ENCODE measurements at places on chromosomes 2 and 18.
A peak's percentile ranks its signal among the peaks of the same experiment; 100 is the strongest.

GRCh38 chr2:2590841-2591541 is 259.9 kb upstream of the MYT1L start:
- no peak for DNase-seq

DNA sequence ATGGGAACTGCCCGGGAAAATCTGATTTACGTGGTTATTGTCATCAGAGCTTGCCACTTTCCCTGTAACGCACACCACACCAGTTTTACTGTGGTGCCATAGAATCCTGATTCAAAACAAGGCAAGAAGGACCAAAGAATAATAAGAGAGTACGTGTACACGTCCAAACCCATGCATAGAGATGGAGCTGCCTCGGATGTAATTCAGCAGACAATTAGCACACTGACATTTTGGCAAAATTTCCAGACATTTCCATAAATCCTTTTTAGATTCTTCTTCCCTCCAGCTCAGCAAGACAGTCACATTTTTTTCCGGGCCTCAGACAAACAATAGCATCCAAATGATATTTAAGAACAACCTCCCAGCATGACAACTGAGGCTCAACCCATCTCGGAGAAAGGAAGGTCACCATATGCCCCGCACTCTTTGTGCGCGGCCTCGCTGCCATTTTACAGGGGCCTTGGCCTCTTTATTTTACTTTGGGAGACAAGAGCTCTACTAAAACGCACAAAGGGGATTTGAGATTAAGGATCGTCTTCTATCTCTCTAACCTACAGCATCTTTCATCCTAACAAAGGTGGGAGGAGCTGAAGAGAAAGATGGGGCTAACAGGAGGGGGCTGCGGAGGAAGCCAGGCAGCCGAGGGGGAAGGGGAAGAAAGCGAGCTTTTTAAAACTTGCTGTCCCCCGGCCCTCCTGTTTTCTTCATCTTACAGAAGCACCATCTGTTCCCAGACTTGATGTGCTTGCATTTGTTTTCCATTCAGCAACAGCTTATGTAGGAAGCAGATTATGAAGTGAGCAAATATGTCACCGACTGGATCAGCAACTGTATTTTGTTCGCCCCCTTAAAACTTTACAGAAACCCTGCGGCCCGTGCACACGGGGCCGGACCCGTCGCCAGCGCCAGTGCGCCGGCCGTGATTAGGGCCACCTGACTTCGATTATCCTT is 61.0 kb downstream of the CDCA7 start:
- DNase-seq: no peak

GRCh38 chr2:10171006-10171800 is 48.7 kb downstream of the RRM2 start:
- no peak for DNase-seq

GRCh38 chr2:3470166-3470651 is 49.1 kb downstream of the ADI1 start:
- DNase-seq: peak; percentile 93

DNA sequence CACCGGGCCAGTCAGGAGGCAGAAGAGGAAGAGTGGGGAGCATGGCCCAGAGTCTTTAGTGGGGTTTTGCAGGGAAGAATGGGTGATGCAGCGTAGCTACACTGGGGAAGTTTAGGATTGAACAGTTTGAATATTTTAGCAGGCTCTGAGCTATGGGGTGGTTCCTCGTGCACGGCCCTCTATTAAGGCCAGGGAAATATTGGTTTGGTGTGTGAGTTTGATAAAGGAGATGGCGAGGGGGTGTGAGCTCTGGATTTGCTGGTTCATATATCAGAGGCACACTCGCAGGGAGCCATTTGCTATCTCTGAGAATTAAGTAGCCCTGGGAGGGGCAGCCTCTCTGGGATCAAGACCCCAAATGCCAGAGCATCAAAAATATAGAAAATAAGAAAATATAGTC is 50.1 kb downstream of the BOLA3 start:
- no peak for DNase-seq

DNA sequence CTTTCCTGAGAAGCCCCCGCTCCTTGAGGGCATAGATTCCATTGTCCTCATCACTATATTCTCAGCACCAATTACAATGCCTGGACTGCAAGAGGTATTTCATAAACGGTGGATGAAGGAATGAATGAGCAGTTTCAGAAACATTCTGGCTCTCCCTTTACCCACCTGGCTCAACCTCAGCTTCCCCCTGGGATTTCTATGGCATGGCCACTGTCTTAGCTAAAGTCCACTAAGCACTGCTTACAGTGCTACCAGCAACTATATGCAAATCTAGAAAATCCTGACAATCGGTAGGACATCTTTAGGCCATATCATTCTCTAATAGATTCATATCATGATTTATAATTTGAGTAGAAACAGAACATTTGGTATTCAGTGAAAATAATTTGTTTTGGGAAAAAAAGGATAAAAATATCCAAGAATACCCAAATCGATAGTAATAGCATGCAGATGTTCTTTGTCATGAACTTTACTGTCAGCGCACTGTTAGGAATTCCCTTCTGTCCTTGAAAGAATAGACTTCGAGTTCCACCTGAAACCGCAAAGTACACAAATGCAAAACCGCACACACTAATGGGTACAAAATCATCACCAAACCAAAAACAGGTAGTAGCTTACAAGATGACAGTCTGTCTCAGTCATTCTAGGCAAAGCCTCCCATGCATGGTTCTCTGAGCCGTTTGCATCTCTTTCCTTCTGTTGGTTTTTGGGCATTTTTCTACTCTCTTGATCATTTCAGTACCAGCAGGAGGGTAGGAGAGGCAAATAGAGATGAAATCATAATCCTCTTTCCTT is 303.6 kb upstream of the ID2 start:
- no peak for DNase-seq

GRCh38 chr2:40318921-40319320 is 133.0 kb downstream of the SLC8A1 start:
- no peak for DNase-seq

DNA sequence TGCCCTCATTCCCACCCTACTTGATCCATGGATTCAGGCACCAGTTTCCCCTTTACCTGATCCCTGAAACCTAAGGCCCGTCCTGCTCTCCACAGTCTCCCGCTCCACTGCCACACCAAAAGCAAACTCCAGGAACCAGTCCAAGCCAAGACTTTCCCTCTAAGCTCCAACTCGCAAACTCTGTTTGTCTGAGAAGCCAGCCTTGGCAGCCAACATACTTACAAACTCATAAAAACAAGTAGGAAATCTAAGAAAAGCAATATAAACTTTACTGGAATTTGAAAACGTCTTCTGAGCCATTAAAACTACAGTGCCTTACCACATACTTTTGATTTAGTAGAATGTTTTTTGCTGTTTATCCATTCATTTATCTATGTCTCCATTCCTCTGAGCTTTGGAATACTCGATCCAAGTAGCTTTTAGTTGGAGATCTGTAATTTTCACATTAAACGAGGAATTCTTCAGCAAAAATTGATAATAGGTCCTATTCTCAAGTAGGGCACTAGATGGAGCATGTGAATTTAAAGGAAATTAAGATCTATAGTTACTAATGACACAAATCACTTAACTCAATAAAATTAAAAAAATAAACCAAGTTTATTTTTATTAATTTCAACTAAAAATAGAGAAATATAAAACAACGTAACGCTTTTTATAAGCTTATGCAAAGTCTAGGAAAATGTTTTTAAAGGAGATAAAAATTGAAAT is 199.7 kb downstream of the MYO3B start:
- no peak for DNase-seq

GRCh38 chr2:199055336-199055735 is 402.4 kb downstream of the SATB2 start:
- DNase-seq: no peak

DNA sequence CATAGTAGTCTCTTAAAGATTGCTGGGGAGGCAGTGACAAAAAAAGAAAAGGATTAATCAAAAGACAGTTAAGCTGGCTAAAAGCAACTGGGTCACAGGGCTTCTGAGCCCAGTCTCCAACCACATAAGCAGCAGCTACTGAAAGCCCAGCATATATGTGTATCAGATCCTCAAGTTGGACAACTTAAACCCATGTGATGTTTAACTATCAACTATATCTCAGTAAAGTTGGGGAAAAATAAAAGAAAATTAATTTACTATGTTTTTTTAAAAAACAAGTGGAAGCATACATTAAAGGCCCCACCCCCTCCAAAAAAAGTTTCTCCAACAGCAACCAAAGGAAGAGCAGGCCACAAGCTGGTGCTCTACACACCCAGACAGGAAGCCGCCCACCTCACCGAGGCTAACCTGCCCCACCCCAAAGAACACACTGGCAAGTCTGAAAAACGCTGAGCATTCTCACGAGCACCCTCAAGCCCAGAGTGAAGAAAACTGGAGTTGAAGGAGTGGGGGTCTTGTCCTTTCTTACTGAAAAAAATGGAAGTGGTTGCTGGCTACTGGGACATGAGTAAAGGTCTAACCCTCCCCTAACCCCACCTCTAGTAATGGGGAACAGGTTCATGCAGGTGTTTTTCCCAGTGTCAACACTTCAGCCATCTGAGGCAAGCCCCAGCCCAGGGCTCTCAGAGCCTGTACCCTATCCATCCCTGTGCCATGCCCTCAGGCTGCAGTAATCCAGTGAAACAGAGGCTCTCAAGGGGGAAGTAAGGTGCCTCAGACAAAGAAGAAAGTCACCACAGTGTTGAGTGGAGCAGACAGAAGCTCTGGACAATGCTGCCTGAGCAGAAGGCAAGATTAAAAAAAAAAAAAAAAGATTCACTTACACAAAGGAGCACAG is 106.3 kb downstream of the GYPC start:
- no peak for DNase-seq

DNA sequence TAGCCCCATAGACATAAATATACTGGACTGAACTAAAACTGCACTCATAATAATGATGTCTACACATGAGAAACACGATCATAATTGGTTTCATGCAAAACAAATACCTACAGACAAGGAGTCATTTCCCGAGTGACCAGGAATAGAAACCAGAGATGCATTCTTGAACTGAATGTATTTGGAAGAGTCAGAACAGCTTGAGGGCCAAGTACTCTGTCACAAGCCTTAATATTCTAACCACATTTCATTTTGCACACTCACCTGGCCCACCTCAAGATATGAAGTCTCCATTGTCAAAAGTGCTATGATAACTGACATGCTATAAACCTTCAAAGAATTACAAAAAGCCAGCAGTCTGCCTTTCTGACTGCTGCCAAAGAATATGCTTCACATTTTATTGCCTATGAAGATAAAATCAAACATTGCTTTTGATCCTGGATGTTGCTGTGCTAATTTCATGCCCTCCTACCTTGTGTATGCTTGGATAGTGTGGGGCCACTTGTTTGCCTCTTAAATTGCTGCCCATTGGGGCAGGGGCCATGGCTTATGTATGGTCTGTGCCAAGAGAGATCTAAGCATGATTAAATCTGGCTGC is 18.9 kb upstream of the ASAP2 start:
- DNase-seq: no peak

DNA sequence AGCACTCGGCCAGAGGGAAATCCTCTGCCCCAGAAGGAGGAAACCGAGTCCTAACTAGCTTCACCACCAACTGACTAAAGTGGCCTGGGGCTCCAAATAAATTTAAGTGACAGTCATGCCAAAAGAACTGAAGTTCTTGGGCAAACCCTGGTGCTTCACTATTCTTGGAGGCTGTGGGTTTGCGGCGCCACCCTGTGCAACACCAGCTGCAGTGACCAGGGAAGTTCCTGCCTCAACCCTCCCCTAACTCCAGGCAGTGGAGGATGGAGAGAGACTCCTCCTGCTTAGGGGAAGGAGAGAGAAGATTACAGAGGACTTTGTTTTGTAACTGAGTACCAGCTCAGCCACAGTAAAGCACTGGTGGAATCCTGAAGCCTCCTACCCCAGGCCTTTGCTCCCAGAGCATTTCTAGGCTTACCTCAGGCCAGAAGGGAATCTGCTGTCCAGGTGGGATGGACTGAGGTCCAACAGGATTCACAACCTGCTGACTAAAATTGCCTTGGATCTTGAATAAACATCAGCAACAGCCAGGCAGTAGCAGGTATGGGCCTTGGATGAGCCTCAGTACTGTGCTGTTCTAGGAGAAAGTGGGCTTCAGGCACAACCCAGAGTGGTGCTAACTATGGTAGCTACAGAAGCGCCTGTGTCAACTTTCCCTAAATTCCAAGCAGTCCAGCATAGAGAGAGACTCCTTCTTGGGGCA is 29.4 kb upstream of the BMP10 start:
- DNase-seq: no peak

- no peak for DNase-seq
Measured at GRCh38 chr2:159637988-159638501, 21.7 kb upstream of the BAZ2B start.

GRCh38 chr2:191543708-191544107 is 134.2 kb upstream of the NABP1 start:
- DNase-seq: no peak

DNA sequence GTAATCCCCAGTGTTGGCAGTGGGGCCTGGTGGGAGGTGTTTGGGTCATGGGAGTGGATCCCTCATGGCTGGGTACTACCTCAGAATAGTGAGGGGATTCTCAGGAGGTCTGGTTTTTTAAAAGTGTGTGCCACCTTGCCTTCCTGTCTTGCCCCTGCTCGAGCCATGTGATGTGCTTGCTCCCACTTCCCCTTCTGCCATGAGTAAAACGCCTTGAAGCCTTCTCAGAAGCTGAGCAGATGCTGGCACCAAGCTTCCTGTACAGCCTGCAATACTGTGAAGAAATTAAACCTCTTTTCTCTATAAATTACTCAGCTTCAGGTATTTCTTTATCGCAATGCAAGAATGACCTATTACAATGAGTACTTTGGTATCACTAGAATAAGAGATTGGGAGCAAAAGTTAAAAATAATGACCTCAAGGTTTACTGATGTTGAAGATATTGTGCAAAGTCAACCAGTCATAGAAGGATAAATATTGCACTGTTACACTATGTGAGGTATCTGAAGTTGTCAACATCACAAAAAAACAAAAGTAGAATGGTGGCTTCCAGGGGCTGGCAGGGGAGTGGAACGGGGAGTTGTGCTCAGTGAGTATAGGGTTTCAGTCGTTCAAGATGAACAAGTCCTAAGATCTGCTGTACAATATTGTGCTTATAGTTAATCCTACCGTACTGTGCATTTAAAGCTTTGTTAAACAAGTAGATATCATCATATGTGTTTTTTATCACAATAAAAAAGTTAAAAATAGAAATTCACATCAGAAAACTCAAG is 938.3 kb upstream of the CNTNAP5 start:
- DNase-seq: no peak

GRCh38 chr2:239328351-239329191 is 72.2 kb downstream of the HDAC4 start:
- peak; percentile 63 for DNase-seq

DNA sequence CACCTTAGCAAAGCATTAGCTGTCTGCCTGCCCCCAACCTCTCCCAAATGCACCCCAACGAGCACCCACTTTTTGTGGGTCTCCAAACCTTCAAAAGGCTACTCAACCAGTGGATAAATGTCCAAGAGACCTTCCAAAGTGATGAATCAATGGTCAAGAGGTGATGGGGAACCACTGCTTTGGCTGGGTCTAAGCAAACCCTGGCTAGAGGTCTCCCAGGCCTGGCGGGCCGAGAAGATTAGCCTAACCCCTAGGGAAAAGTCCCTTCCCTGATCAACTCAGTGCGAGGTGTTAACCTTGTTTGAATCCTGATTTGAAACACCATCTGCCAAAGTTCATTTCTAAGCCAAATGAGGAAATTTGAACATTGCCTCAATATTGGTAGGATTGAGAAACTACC is 144.7 kb upstream of the SIX3 start:
- DNase-seq: no peak

- no peak for DNase-seq
Measured at GRCh38 chr2:216112926-216113325, 3.8 kb downstream of the XRCC5 start.
